T-helper 17 cell (primary cell): ENCODE measurements at places on chromosomes 4 and X.

- DNase-seq: no peak
Measured at GRCh38 chr4:8859550-8860095, 12.0 kb downstream of the HMX1 start.

DNA sequence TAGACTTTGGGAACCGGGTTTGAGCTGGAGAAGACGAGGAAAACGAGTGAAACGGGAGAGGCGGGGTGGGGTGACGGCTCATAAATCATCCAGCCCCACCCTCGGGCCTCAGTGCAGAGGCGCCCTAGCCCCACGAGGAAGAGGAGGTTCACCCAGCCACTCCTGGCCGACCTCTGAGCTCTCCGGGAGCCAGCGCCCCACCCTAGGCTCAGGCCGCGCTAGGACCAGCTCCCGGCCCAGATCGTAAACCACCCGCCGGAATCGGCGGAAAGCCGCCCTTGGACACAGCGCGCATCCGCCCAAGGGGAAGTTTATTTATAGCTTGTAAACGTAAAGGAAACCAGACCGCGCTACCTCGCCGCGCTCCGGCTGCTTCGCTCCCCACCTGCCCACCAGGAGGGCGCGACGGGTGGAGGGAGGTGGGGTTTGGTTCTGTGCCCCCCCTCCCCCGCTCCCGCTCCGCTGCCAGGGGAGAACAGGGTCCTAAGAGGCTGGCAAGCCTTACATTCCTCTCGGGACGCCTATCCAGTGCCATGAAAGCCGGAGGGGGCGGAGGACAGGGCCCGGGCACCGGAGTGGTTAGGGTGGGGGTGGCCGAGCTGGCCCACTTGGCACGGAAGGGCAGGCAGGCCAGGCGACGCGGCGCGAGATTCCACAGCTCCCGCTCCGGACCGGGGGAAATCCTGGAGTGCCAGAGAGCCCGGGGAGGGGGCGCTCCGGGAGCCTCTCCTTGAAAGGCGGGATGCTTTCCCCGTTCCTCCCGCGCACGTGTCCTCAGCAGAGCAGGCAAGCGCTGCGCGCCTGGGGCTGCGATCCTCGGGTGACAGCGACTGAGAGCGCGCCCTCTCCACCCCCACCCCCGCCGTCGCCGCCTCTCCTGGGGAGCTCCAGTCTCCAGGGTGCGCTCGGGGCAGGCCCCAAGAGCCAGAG, 84.2 kb downstream of the BCOR start:
- DNase-seq: no peak

GRCh38 chrX:37776283-37776986, 3.4 kb upstream of the CYBB start:
- no peak for DNase-seq

GRCh38 chrX:13283512-13283911, 36.3 kb downstream of the ATXN3L start:
- no peak for DNase-seq

DNA sequence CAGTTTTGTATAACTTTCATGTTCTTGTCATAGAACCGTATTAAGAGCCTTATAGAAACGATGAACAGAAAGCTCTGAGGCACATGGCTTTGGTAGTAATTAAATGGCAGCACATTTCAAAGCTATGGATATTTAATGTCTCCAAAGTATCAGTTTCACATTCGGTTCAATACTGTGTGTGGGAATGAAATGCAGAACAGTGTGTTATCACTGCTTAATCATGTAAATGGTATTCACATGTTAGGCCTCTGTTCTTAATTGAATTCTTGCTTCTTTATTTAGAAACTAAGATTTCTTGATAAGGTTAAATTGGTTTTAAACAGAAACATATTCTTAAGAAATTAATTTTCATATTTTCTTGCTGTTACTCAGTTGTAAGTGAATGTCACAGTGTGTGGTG, 701.0 kb upstream of the PITX2 start:
- no peak for DNase-seq

DNA sequence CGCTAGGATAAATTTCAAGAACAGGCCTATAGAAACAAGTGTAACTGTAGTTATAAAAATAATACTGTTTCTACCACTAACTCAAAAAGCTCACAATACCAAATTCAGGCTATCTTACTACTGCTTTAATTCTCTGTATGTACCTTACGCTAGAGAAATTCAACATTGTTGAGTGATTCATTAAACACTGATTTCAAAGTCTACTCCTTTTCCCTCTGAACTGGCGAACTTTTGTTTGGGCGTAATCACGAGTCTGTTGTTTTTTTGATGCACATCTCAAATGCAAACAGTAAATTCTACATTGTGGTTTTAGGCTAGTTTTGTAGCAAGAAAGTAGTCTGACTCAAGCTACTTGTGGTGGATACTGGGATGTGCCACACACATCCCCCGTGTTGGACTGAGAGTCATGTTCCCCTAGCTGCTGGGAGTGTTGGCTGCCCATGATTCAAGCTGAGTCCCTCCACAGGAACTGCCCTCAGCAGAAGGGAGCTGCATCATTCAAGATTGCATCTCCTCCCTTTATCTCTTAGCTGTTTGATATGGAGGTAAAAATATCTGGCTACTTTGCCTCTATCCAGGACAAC, 406.1 kb downstream of the RAPGEF2 start:
- DNase-seq: no peak

DNA sequence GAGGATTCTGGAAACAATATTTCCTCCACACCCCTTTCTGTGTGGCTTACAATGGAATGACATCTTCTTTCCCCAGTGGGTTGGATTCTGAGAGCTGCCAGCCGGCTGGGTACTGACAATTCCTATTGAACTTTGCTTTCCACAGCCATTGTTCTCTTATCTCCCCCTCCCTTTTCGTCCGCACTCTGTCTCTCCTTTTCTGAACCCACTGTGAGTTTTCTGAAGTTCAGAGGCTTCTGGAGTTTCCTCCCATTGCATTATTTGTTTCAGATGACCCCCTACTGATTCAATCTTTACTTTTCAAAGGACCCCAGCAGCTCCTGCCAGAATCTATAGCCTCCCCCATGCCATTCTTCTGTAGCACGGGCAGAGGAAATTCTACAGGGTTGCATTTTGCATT, 10.4 kb downstream of the SMPX start:
- no peak for DNase-seq

- no peak for DNase-seq
Measured at GRCh38 chrX:17499512-17499911, 124.5 kb downstream of the NHS start.

- no peak for DNase-seq
Measured at GRCh38 chr4:54731976-54732375, 74.2 kb downstream of the KIT start.

GRCh38 chr4:121697564-121697963, 784 bp upstream of the ANXA5 start:
- DNase-seq: no peak

- DNase-seq: no peak
Measured at GRCh38 chr4:52107336-52107735, 56.2 kb downstream of the SPATA18 start.

DNA sequence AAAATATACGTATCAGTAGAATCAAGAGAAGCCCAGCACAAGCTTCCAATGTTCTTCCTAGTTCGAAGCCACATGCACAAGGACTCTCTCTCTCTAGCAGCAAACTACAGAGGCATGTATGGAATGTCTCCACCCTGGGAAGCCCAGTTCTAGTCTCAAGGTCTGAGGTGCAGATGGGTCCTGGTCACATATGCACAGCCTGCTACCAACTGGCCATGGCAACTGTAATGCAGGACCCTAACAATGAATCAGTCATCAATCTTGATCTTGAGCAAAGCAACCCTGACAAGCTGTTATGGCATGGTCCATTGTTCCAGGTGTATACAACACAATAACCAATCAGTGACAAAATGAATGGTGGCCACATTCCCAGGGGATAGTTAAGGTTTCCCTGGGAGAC, 55.8 kb downstream of the MBNL3 start:
- DNase-seq: no peak

DNA sequence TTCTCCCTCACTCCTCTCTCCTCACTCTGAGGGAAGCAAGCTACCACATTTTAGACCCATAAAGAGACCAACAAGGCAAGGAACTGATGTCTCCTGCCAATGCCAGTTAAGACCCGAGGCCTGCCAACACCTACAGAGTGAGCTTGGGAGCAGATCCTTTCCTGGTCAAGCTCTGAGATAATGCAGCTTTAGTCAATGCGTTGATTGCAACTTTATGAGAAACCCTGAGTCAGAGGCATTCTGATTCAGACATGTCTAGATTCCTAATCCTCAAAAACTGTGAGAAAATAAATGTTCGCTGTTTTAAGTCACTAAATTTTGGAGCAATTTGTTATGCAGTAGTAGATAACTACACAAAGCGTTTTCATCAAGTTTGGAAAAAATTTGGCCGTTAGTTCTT, 115.5 kb downstream of the JADE1 start:
- no peak for DNase-seq

GRCh38 chrX:21412029-21412428, 37.8 kb downstream of the CNKSR2 start:
- no peak for DNase-seq
